Activated naive CD4-positive, alpha-beta T cell (primary cell): ENCODE measurements at places on chromosomes 5 and 9.

DNA sequence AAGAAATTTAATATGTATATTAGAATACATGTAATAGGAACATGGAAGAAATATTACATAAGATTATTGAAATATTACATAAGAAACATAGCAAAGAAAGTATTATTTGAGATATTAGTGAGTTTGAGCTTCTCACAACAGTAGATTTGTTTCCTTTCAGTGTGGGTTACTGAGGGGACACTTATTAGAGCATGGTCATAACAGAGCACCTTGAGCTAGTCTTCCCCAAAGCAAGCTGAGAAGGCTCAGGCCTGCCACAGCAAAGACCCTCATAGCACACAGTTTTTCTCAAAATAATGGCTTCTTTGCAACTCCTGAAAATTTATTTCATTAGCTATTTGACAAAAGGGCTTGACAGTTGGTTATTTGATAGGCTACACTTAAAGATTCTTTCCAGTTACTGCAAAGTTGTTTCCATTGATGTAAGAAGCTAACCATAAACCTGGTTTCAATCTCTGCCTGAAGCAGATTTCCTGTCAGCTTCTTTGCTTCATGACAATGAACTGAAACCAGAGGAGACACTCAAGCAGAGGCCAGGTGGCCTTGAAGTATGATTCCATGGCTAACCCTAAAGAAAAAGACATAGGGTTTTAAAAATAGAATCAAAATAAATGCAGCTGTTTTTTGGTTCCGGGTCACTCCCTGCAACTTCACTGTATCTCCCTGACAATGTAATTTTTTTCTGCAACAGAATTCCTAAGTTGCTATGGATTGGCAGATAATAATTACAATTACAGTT, 68.6 kb downstream of the ERMP1 start:
- DNase-seq = no peak

GRCh38 chr5:71663191-71663969, 55.7 kb upstream of the CARTPT start:
- DNase-seq = no peak

DNA sequence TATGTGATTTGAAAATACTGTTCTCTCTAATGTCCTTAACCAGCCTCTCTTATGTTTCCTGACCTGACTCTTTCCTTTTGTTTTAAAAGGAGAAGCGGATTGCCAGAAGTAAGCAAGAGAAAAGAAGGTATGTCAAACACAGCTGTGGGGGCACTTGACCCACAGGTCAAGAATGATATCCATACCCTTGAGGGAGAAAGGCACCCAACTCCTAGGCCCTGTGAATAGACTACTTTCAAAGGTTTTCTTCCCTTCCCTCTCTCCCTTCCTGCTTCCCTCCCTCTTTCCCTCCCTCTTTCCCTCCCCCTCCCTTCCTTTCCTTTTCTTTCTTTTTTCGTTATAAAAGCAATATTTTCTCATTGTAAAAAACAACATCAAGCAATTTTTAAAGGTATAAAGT, 306.8 kb downstream of the TRPM3 start:
- DNase-seq = no peak

GRCh38 chr5:171450423-171451331, 31.2 kb downstream of the FGF18 start:
- DNase-seq = no peak

DNA sequence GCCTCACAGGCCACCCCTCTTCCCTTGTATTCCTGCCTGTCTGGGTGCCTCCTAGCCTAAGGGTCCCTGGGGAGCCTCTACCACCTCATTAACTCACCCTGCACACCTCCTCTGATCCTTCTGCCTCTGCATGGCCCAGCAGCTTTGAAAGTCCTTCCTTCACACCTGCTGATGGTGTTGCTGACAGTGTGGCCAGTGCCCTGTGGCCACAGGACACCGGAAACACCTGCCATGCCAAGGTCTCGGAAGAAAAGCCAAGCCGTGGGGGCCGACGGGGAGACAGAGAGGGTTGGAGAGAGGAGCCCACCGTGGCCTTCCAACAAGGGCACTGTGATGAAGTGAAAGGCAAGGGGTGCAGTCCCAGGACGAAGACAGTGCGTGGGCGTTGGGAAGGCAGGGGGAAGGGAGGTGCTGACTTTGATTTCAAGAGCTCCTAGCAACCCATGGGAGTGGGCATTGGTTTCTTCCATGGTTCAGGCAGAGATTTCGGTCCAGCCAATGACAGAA, 4.1 kb downstream of the BTNL9 start:
- DNase-seq = no peak

DNA sequence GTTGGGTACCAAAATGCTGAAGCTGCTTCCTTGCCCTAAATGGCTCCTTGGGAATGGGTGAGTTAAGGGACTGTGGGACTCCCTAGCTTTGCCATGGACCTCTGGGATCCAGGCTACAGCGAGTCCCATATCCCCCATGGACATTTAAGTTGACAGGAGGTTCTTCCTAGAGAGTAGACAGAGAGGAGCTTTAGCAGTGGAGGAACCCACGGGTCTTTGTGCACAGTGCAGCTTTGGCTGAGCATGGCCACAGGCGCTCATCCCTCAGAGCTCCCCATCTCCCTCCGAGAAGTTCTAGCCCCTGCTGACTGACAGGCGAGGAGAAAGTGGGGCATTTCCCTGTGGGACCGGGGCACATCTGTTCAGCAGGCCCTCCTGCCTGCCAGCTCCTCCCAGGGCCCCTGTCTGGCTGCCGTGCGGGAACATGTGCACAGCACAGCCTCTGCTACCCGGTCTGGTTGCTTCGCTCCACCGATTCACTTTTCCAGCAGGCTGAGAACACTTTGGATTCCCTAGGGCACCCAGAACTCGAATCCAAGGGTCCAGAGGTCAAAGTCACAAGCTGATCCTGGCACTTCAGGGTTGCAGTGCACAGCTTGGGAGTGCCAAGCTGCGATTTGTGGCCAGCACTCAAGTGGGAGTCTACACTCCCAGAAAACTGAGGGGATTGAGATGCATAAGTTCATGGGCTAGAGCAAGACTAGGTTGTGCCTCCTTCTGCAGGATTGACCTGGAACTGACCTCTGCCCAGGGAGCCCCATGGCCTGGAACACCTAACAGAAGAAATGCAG, 40.6 kb upstream of the DMRTA1 start:
- no peak for DNase-seq

- DNase-seq = peak; percentile 81
These were observed at the start of gene GALT for GRCh38 chr9:34646211-34647083. GALT (plus strand) TSS chr9:34646675; CDS start chr9:34646705, 30 bp downstream.

DNA sequence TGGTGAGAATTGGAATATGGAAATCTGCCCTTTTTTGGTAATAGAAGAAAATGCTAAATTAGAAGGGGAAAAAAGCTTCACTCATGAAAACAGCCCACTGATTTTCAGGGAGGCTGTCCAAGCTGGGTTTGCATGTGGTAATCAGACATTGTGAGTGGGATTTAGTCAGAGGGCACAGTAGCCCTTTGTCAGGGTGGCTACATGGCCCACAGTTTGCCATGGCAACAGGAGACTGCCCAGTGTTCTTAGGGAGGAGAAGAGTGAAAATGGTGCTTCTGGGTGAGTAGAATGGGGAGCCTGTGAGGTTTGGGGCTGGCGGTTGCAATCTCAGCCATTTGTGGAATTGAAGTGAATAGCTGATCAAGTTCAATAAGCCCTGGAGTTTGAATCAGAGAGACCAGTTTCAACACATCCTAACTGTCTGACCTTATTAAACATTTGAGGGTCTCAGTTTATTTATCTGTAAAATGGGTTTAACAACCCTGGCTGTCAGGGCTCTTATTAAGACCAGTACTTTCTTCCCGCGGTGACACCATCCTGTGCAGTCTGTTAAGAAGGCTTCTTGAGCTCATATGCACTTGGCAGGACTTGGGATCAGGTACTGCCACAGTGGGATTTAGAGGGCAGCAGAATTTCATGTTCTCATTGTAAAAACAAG, 107.6 kb upstream of the TNC start:
- no peak for DNase-seq

DNA sequence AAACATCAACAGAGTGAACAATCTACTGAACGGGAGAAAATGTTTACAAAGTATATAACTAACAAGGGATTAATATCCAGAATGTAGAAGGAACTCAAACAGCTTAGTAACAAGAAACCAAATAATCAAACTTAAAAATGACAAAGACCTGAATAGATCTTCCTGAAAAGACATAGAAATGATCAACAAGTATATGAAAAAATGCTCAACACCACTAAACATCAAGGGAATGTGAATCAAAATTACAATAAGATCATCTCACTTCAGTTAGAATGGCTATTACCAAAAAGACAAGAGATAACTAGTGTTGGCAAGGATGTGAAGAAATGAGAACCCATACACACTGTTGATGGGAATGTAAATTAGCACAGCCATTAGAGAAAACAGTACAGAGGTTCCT, 218.8 kb downstream of the MCTP1 start:
- DNase-seq = no peak

GRCh38 chr9:104494808-104495207, 9.3 kb upstream of the OR13F1 start:
- DNase-seq = no peak

GRCh38 chr5:151079838-151080612, 809 bp downstream of the TNIP1 start:
- DNase-seq = no peak

DNA sequence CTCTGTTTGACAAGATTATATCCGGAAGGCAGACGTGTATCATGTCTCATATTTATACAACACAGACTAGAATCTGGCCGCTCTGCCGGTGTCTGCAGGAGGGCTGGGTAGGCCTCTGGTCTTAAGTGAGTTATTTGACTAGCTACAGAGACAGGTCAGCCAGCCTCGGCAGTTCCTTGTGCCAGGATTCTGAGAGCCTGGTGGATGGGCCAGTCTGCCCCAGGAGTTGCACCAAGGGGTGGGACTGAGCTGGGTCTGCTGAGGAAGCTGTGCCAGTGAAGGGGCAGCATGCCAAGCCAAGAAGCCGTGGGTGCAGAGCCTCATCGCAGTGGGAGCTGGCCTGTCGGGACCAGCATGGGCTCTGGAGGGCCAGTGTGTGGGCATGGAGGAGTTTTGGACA, 7.1 kb downstream of the SNX18 start:
- DNase-seq = no peak

GRCh38 chr5:37283214-37283820, 34.1 kb upstream of the CPLANE1 start:
- no peak for DNase-seq

- no peak for DNase-seq
These were observed 28.2 kb upstream of the RPL26L1 start for GRCh38 chr5:172931001-172931536.

DNA sequence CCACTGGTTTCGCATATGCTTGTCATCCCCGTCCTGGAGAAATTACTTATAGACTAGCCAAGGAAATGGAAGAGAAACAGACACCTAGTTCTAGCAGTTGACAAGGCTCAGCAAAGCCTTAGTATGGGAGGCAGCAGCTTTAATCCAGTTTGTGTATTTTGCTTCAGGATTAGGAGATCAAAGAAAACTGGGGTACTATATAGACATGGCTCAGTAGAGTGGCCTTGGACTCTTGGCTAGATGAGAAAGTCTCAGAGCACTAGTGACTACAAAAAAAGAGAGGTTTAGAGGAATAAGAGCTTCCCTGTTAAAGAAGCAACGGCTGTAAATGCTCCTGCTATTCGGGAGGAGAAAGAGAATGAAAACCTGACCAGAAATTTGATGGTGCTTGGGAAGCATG, 349.1 kb downstream of the CTNND2 start:
- no peak for DNase-seq

GRCh38 chr5:111133436-111133751, 41.2 kb downstream of the WDR36 start:
- DNase-seq = no peak

GRCh38 chr5:32100230-32100629, 73.9 kb downstream of the GOLPH3 start:
- DNase-seq = no peak

GRCh38 chr9:121322037-121322736, 47.9 kb downstream of the STOM start:
- DNase-seq = no peak

DNA sequence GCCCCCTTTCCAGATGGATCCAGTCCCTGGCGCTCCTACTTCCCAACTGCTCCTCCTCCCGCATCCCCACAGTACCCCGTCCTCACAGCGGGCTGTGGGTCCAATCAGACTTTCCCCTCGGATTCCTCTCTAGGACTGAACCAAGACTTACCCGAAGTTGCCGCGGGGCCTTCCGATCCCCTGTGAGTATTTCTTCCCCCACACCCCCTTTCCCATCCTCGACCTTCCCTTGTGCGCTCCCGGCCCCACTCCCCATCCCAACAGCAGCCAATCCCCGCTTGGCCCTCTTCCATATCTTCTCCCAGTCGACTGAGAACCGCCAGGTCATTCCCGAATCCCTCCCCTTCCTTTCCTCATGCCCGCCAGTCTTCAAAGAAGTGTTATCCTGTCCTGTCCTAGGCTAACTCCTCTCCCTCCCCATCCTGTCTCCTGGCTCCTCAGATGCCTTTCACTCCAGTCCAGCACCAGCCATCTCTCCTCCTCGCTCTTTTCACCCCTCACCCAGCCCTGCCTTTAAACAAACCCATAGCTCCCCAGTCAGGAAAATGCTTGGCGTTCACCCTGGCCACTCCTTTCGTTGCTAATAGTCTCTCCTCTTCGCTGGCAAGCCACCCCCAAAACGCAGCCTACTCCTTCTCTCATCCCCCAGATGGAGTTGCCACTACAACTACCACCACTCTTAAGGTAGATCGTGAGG, 646 bp downstream of the SWI5 start:
- DNase-seq = no peak

GRCh38 chr5:171953860-171954701, 52.4 kb downstream of the FBXW11 start:
- no peak for DNase-seq

- DNase-seq = no peak
These were observed 105.9 kb downstream of the UNC13B start for GRCh38 chr9:35267710-35268109.

GRCh38 chr9:120259100-120259499, 320.9 kb downstream of the CDK5RAP2 start:
- DNase-seq = no peak
